ENCODE measurements at places on chromosomes 2 and 18.

GRCh38 chr2:125243074-125243473, 1218.0 kb downstream of the CNTNAP5 start:
- no peak for DNase-seq

DNA sequence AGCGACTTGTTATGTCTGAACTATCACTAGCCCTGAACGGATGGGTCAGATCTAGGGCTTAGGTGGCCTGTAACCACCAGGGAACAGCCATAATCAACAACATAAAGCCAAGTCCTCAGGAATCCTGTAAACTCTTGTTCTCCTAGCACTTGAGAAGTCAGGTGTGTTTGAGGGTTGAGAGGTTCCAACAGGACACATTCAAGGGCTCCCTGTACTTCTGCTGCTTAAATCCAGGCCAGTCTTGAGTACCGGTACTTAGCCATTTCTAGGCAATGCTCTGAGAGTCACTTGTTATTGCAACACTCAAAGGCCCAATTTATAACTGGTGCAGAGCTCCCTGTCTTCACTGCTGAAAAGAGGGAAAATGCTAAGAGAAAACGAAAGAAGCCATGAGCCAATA, 21.6 kb upstream of the SLC40A1 start:
- DNase-seq = no peak

DNA sequence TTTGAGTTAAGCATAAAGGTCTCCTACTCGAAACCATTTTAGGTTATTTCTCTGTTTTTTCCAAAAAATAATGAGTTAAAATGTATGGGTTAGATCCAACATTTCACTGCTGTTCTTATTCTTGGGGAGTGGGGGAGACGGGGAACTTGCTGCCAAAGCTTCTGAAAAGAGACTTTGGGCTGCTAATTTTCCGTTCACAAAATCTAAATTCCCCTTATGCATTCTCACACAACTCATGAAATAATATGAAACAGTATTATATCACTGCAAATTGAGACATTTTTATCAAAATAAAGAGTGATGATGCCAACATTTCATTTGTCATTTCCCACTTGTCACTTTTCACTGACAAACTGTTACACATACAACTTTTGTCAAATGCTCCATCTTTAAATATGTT, 7.8 kb downstream of the SATB2 start:
- no peak for DNase-seq

GRCh38 chr2:103327386-103327785, 565.6 kb downstream of the TMEM182 start:
- no peak for DNase-seq

DNA sequence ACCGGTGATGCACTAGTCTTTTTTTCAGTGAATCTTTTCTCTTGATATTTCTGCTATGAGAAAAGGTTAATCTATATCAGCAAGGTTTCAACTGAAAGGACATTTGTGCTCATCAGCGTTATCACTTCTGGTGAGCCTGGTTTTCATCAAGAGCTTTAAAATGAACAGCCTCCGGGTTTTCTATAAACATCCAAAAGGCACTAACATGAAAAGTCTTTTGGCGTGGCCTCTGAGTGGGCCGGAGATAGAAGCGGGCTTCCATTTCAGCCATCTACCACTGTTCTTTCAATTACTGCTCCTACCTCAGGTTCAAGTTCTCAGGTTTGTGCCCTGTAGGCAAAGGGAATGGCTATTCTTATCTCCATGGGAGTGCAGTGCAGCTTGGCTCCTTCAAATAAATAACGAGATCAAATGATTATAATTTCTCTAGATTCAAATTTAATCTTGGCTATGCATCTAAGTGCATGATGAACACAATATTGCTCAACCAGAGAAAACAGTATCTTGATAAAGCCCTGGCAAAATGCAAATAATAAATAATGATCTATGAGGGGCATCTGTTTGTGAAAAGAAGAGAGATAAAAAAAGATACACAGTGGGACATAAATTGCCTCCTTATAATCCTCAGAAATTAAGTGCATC, 314.8 kb downstream of the CDH2 start:
- DNase-seq = no peak

DNA sequence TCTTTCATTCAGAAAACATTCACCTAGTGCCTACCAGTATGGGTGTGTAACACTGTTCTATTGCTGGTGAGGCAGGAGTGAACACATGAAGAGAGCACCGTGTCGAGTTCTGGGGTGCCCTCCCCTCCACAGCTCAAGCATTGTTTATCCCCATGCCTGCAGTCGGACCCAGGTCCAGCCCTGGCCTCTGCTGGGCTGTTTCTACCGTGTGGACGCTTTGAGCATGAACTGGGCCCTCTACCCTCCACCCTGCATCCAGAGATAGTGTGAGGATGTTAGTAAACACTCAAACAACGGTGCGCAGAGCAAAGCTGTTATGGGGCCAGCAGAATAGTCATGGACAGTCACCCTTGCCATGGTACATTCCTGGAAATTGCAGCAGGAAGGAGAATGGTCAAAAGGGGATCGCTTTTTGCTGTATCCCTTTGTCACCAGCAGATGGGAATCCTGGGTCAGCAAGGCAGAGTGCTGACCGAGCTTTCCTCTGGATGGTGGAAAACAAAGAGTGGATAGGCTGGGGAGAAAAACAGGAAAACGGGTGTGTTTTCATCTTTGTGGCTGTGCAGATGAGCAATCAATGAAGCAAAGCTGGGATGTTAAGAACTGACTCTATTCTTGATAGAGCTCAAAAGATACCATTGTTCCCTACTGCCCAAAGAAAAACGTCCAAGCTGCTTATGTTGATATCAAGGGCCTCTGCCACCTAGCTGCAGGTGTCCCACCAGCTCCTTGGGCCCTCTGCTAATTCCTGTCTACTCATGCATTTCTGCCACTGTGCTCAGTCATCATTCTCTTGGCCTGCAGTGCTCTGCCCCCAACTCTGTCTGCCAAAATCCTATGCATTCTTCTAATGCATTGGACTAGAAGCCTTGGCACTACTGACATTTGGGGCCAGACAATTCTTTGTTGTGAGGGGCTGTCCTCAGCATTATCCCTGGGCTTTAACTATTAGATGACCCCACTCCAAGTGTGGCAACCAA, 38.7 kb downstream of the REEP1 start:
- DNase-seq = no peak

DNA sequence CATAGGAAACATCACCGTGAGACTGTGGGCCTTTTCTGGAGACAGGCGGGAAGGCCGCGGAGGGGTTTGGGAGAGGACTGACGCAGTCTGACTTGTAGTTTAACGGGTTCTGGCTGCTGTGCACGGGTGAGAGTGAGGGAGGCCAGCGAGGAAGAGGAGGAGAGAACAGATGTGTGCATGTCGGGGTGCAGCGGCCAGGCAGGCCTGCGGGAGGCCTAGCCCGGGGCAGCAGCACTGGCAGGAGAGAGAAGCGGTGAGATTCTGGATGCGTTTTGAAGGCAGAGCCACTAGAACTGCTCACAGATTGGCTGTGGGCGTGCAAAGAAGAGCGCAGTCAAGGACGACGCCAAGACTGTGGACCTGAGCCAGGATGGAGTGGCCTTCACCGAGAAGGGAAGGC, 53.9 kb downstream of the PTGR3 start:
- no peak for DNase-seq

- DNase-seq = no peak
Measured at GRCh38 chr2:88329815-88330603, 122.5 kb downstream of the FOXI3 start.

DNA sequence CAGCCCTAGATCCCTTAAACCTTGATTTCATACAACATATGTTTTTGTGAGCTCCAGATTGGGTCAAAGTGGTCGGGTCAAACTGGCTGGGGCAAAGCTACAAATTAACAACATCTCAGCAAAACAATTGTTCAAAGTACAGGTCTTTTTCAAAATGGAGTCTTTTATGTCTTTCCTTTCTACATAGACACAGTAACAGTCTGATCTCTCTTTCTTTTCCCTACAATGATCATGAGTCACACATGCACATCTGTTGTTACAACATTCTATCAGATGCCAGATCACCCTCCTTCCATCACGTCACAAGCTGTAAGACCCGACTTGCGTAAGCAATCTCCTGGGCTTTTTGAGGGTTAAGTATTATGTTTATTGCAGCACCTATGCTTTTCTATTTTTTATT, 55.1 kb downstream of the RHOB start:
- DNase-seq = no peak

- DNase-seq = no peak
Measured at GRCh38 chr18:37307181-37307580, 258.4 kb downstream of the CELF4 start.

DNA sequence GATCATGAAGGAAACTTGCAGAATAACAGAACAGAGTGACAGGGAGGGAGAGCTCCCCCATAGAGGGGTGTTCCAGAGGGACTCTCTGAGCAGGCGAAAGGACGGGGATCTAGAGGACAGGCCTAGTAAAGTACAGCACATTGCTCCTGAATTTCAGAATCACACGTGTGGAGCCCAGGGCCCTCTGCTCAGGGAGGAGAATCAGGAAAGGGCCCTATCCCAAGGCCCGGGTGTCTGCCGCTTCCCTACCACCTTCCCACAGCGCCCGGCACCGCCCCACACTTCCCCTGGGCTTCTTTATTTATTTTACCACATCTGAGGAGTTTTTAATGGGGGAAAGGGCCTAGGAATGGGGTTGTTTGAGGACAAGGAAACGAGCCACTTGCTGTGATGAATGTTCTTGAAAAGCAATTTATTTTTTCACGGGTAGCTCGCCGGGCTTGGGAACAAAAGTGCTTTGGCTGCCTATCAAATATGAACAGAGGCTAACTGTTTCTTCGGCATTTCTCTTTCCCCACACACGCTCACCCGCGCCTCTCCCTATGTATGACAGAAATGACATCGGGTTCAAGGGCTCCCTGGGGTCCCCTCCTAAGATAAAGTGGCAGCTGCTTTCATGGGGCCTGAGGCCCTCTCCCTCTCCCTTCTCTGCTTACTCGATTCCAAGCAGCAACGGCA, 79.3 kb upstream of the GLI2 start:
- no peak for DNase-seq

DNA sequence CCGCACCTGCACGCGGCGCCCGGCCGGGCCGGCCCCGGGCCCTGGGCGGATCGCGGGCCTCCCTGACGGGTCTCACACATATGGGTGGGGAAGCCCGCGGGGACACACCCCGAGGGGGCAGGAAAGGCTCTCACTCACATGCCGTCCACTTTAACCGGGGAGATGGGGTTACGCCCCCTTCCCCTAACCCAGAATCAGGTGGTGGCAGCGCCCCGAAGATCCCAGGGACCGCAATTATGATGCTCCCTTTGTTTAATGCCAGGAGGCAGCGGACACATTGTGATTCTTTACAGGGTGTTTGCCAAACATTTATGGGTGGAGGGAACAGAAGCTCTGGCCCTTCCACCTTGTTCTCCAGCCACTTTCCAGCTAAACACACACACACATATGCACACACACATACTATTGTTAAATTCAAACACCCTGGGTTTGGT, 424 bp upstream of the ANKRD44 start:
- DNase-seq = no peak

GRCh38 chr2:134099273-134099672, 154.6 kb upstream of the MGAT5 start:
- no peak for DNase-seq

- DNase-seq = no peak
Measured at GRCh38 chr2:224094413-224094812, 55.3 kb upstream of the SERPINE2 start.

DNA sequence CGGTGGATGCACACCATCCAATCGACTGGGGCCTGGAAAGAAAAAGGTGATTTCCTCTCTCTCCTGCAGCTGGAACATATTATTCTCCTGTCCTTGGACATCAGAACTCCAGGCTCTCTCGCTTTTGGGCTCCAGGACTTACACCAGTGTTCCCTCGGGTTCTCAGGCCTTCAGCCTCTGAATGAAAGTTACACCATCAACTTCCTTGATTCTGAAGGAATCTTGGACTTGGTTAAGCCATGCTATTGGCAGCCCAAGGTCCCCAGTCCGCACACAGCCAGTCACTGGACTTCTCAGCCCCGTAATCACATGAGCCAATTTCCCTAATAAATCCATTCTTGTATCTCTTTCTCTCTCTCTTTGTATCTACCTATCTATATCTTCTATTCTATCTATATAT, 418.9 kb downstream of the IRS1 start:
- DNase-seq = no peak

DNA sequence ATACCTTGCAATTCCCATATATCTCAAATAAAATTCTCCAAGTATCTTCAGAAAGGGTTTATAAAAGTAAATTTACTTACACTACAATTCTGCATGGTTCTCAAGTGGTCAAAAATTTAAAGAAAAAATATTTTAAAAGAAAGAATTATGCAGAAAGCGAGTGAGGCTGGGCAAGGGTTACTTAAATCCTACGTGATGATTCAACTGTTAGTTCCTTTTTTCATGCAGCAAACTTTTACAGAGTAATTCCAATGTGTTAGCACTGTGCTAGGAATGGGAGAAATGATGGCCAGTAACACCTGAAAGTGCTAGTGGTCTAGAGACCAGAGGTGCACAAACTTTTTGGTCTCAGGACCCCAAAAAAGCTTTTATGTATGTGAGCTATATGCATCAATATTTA, 133.4 kb downstream of the ATAD2B start:
- DNase-seq = no peak

- no peak for DNase-seq
Measured at GRCh38 chr2:95008306-95008705, 17.2 kb upstream of the MAL start.

DNA sequence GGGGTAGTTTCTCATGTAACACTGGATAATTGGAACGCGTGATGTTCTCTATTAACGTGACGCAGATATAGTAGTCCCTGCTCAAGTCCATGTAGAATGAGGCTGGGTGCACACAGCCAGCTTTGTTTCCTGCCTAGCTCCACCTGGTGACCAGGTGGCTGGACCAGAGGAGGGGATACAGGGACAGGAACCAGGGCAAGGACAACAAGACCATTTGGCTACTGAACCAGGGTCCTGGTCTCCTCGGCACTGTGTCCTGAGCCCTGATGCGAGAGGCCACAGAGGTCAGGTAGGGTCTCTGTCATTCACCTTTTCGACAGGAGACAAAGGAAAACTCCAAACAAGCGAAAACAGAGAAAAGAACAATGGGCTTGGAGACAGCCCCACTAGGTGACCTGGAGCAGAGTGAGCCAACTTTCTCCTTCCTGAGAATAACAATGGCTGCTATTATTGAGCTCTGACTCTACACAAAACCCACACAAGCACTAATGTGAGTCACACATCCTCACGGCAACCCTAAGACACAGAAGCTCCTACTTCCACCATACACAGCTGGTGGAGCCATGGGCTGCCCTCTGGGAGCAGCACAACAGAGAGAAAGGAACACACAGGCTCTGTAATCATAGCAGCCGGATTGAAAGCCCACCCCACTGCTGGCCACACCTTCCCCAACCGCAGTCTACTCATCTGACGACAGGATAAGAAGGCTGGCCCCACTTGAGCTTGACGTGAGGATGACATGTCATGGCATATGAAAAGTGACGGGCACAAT, 67.3 kb upstream of the TEX51 start:
- DNase-seq = no peak

- DNase-seq = no peak
Measured at GRCh38 chr2:194116861-194117260, 1540.2 kb upstream of the SLC39A10 start.

DNA sequence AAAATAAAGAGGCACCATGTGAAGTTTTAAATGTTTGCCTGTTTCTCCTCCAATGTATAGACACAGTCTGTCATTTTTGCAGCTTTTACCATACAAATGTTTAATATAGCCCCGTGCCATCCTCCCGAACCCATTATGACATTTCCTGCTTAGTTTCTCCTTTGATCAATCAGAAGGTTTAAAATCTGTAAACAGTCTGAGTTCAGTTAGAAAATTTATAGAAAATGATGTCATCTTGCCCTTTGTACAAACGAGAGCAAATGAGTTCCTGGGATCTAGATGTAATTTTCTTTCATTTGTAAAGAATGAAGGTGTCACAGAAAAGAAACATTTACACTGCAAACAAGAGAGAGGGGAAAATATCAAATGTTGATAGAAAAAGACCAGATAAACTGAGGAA, 62.7 kb upstream of the NFU1 start:
- DNase-seq = no peak

GRCh38 chr2:74551942-74552913, 1.5 kb downstream of the LOXL3 start:
- no peak for DNase-seq
